ENCODE measurements at places on chromosomes 4 and X.

- no peak for DNase-seq
Measured at GRCh38 chrX:22313766-22314165, 41.1 kb downstream of the CBLL2 start.

DNA sequence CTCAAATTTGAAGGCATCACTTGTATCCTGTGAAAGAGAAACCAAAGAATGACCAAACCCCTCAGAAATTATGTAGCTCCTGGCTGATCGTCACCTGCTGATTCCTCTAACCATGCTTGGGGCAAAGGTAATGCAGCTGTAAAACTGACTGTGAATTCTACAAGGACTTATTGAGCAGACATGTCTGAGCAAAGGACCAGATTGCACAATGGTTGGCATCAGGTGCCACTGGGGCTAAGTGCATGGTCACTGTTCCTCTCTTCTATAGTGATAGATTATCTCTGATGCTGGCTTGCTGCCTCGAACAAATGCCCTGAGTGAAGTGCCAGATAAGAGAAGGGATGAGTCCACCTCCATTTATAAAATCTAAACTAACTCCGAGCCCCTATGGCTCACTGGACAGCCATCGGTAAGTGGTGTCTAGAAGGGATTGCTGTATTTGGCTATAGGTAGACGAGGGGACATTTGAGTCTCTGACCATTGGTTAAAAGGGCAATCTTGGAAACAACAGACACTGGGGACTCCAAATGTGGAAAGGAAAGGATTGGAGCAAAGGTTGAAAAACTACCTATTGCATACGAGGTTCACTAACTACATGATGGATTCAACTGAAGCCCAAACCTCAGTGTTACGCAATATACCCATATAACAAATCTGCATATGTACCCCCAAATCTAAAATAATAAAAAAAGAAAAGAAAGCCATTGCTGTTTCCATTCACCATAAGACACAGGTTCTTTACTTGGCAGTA, 110.7 kb upstream of the IGSF1 start:
- no peak for DNase-seq

DNA sequence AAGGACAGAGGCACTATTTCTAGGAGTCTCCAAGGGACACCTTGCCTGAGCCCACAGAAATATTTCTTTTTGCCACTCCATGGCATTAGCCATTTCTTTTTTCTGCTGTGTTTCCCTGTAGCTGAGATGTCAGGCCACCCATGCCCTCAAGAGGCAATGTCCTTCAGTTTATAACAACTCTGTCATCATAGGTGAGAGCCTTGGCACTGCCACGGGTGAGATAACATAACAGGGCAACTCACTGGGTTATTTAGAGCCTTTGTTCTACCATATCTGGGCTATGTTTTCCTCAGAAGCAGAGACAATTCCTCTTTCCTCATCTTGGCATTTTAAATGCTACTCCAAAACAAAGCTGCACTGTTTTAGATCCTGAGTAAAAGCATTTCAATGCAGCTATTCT, 99.9 kb upstream of the MAOA start:
- DNase-seq, result no peak

GRCh38 chr4:140136509-140136908, 17.5 kb downstream of the MAML3 start:
- no peak for DNase-seq

- DNase-seq, result no peak
Measured at GRCh38 chrX:35115205-35115604, 172.6 kb downstream of the FAM47B start.

GRCh38 chr4:109195646-109196045, 106.8 kb downstream of the COL25A1 start:
- DNase-seq, result no peak

- no peak for DNase-seq
Measured at GRCh38 chr4:70197842-70198241, 2.3 kb downstream of the ODAM start.

DNA sequence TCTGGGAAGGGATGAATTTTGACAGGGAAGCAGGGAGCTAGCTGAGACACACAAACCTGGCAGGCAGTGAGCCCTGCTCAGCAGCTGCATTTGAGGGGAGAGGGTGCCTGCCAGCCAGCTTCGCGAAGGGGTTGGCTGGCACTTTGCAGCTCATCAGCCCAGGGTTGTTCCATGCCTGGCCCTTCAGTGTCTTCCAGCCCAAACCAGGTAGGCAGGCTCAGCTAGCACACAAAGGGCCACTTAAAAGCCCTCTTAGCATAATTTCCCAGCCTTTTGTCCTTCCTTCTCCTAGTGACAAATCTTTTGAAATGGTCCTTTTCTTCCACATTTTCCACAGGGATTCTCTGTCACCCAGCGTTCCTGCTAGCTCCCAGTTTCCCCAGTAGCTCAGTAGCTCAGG, 4.3 kb upstream of the FRMPD3 start:
- DNase-seq, result no peak

DNA sequence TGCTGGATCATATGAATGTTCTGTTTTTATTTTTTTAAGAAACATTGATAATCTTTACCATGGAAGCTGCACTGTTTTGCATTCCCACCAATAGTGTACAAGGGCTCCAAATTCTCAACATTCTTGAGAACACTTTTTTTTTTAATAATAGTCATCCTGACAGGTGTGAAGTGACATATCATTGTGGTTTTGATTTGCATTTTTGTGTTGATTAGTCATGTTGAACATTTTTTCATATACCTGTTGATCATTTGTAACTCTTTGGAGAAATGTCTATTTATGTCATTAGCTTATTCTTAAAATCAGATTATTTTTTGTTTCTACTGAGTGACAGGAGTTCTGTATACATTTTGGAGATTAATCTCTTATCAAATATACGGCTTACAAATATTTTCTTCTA, 408.5 kb downstream of the GLUD2 start:
- DNase-seq, result no peak

DNA sequence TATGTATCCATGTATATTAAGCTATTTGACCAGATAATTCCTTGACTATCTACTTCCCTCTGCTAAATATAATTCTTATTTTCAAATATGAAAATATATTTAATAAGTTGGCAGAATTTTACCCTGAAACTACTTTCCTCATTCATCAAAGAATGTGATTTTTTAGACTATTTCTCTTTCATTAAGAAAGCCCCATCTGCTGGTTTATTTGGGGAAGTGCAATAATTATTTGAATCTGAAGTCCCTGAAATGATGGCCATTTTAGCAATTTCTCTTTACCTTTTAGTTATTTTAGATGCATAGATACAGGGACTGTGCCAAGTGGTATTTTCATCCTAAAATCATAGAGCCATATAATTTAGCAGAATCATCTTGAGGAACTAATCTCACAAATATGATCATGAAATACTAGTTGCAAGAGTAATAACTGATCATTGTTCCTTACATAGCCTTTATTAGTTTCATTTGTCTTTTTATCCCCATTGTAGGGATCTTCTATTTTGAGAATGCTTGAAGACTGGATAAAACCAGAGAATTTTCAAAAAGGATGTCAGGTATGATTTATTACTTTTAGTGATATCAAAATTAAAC, 39.0 kb downstream of the ENPEP start:
- DNase-seq, result no peak

- DNase-seq, result no peak
Measured at GRCh38 chr4:184460499-184461285, 13.7 kb downstream of the IRF2 start.

DNA sequence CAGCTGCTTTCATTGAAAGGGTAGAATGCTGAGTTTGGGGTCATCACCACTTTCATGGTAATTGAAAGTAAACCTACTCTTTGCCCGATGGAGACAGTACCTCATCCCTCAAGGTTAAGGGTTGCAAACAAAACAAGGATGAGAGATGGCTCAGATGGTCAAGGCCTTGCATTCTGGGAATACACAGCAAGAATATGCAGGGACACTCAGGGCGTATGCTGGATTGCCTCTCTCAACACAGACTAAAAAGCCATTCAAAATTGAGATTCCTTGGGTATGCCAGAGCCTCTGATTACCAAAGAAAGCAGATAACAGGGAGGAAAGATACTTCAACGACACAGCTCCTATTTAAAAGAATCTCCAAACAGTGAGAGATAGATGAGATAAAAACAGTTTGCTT, 310.4 kb downstream of the ARAP2 start:
- DNase-seq, result no peak

GRCh38 chrX:791479-792034, 161.0 kb downstream of the SHOX start:
- DNase-seq, result no peak

DNA sequence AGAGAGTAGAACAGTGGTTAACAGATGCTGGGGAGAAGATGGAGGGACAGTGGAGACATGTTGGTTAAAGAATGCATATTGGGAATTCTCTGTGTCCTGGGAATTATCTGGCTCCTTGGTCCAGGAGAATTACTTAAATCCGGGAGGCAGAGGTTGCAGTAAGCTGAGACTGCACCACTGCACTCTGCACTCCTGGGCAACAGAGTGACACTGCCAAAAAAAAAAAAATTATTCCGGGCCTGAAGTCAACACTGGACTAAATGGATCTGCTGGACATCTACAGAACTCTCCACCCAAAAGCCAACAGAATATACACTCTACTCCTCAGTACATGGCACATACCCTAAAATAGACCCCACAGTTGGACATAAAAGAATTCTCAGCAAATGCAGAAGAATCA, 400.0 kb upstream of the CXorf51B start:
- no peak for DNase-seq

GRCh38 chr4:29326004-29326403, 1394.2 kb upstream of the PCDH7 start:
- no peak for DNase-seq

DNA sequence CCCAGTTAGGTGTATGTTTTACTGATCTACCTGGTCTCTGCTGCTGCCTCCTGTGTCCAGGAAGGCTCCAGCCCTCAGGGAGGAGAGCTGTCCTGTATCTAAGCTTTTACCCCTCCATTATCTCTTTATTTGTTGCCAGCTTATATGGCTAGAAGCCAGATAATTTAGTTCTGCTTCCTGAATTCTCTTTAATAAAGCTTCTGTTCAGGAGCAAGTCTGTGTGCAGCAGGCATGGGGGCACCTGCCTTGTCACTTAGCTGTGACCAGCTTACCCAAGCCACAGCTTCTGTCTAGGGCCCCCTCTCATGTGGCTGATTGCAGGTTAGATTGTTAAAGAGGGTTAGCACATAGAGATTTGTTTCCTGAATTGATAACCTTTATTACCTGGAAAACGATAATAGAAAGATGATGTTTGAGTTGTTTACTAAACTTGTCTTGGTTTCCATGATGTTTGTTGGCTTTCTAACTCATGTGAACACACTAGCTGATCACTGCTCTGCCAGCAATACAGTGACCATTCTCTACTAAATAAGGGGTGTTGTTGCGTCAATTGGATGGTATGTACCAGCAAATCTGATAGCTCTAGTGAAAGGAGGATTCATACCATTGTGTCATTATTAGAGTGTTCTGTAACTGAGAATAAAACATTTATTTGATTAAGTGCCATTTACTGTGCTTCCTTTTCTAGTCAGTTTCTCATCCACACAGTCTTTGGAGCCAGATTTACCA, 189.8 kb upstream of the ANK2 start:
- DNase-seq, result no peak

DNA sequence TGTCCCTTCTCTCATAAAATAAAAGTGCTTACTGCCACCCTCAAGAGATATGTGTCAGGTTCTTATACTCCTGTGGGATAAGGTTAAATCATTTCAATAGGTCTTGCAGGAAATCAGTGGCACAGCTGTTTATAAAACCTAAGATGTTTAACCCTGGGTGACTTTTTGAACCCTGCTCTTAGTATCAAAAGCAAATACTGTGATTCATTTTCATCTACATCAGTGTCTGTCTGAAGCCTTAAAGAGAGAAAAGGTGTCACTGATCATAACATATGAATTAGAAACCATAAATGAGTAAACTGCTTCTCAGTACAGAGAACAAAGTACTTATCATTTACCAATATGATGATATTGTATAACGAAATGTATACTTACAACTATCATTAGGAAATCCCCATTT, 59.0 kb downstream of the CCSER1 start:
- no peak for DNase-seq

All from stimulated activated CD4-positive, alpha-beta T cell treated with anti-CD3 and anti-CD28 coated beads, Interleukin-1b, Interleukin-23, amount 100 ng/mL, for 1 hour (primary cell).